Mammary epithelial cell (primary cell): ENCODE measurements at places on chromosomes 11 and 22. TPM values are rescaled to one million over a fixed set of nuclear protein-coding genes. Genes with fewer than 3 reads are reported as not detected.

- no peak for DNase-seq
Observed at GRCh38 chr11:21037850-21038249, 368.5 kb downstream of the NELL1 start.

DNA sequence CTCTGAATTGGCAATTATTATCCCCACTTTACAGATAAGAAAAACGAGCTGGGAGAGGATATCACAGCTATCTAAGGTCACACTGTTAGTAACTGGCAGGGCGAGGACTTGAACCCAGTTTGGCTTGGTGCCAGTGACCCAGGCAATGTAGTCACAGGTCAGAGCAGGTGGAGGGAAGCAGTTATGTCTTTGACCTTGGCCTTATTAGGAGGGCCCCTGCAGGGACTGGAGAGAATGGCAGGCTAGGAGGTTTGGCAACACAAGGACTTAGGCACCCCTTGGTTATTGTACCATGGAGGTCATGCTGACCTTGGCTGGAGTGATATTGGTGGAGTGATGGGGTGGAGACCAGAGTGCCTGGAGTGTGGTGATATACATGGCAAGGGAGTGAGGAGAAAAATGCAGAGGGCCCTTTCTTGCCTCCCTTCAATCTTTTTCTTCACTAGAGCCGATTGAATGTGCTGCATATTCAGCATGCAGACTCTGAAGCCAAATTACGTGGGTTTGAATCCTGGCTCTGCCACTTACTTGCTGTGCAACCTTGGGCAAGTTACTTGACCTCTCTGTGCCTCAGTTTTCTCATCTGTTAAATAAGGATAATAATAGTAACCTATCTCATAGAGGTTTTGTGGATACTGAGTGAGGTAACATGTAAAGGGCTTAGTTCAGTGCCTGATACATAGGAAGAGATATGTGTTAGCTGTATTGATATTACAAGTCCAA, 92.7 kb upstream of the TBCEL start:
- no peak for DNase-seq

DNA sequence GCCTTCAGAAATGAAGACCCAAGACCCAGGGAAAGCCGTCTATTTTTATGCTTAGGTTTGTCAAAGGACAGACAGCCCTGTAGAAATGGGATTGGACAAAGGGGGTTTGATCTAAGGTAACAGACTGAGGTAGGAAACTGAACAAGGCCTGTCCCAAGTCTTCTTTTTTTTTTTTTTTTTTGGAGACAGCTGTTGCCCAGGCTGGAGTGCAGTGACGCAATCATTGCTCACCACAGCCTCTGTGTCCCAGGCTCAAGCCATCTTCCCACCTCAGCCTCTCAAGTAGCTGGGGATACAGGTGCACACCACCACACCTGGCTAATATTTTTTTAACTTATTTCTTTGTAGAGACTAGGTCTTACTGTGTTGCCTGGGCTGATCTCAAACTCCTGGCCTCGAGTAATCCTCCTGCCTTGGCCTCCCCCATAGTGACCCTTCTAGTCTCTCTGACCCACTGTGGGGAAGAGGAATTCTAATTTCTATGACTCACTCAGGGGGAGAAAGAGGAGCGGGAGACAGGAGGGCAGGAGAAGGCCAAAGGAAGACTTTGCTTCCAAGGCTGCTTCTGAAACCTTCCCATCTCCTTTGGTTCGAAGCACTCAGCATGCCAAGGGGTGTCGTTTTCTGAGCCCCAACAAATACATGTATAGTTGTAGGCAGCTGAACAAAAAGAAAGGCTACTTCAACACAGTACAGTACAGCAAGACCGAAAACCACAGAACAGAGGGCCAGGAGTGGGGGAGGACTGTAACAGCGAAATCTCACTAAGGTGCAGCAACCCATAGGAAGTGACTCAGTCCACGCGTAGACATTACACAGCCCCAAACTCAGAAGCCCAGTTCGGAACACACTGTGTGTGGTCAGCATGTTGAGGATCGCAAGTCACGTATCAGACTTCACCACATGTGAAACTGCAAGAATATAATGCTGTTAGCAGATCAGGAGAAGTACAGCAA, 872 bp downstream of the TMA7B start:
- DNase-seq, result peak; percentile 93

DNA sequence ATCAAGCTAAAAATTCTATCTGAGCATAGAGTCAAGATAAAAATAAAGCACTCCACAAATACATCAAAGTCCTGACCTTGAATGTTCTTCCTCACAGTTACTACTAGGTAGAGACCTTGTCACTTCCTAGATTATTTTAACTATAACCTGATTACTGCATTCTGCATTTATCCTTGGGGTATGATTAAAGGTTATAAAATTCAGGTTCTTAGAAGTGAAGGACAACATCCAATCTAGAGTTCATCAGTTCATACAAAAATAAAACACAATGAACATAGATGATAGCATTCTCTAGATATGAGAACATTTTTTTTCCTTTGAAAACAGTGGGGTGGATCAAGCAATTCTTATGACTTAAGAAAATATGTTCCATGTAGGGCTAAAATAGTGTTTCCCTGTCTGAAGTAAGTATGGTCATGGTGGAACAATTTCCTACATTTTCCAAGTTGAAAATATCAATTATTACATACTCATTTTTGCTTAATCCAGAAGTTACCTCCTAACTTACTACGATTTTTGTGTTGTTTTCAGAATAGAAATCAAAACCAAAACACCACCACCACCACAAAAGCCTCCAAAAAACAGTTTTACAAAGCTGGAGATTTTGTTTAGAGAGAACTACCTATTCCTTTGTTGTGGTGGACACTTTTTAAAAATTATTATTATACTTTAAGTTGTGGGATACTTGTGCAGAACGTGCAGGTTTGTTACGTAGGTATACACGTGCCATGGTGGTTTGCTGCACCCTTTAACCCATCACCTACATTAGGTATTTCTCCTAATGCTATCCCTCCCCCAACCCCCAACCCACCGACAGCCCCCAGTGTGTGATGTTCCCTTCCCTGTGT, 112.0 kb upstream of the DDI1 start:
- no peak for DNase-seq

- DNase-seq, result peak; percentile 81
Observed at GRCh38 chr11:112511271-112511670, 250.6 kb upstream of the PLET1 start.

- DNase-seq, result no peak
Observed at GRCh38 chr22:20920881-20921203, 3.6 kb downstream of the CRKL start.

- no peak for DNase-seq
Observed at GRCh38 chr11:71101046-71101445, 151.3 kb downstream of the SHANK2 start.

DNA sequence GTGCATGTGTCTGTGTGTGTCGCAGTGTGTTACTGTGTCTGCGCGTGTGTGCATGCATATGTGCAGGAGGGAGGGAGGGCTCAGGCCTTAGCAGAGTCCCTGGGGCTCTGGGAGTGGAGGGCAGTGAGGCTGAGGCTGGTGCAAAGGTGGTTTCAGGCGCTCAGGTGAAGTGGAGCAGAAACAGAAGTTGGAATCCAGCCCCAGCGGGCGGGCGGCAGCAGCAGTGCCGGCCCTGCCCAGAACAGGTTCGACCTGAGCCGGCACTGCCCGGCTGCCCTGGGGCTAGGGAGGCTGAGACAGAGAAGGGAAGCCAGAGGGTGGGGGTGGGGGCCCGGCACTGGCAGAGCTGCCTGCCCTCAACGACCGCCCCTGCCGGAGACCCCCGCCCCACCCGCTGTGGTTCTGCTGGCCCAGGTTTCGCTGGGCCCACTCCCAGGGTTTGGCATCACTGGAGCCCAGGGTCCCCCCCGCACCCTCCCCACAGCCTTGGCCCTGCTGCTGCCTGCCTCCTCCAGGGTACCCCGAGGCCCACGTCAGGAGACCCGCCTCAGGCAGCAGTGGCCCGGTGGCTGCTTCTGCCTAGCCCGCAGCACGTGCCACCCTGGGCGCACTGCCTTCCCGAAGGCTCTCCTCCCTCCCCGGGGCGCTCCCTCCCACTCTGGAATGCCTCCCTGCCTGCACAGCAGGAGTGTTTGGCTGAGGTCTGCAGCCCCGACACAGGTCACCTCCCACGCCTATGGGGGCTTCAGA, 13.3 kb downstream of the ASCL2 start:
- DNase-seq, result peak; percentile 58

The OR6A2 gene
- 0.64 and 0.68 TPM in 2 replicates for total RNA-seq

The GSTT2B gene
- 6.3 and 8.1 TPM in 2 replicates for total RNA-seq

The B4GALNT4 gene
- total RNA-seq, result 7.0 and 16.2 TPM in 2 replicates

The CRYAB gene
- 110 TPM for total RNA-seq

The KCNQ1 gene
- 0.83 TPM for total RNA-seq
